IPS DF 6.9 (cell line): ENCODE measurements at places on chromosomes 7 and 10.

DNA sequence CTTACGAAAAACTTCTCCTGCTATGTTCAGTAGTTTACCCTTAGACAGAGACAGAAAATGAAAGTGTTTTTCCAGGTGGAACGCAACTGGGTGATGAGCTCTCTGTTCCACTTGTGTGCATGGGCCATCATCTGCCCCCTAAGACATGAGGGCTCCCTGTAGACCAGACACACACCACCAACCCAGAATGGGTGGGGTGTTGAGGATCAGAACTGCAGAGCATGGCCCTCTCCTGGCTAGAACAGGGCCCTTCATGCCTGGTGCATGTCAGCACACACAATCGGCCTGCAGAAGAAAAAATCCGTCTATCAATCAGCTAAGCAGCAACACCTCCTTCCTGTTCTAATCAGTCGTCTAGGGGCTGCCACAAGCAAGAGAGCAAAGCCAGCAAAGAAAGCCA is 186.2 kb upstream of the INHBA start:
- no peak for DNase-seq

DNA sequence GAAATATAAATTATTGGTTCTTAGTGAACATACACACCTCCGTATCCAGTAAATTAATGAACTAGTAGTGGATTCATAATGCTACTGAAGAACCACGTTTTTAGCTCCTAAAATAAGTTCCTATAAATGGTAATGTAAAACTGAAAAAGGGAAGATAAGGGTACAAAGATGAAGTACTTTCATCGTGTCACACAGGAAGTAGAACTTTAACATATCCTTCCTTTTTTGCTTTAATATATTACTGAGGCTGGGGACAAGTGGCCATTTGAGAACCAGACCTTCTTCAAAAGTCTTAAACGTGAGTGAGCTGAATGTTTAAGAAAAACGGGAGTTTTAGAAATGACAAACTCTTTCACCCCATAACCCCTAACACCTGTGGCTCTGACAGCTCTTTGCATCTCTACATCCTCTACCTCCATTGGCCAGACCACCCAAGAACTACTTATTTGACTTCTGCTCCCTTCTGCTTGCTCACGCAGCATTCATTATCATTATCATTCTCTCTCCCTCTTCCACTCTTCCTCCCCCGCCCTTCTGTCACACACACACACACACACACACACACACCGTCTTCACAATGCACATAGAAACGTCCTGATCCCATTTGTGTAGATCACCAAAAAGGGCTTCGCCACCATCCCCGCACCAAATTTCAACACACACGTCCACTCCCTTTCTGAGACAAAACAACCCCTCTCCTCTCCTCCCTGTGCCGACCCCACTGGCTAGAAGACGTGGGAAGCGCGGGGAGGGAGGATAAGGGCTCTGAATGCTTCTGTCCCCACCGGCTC is 677 bp downstream of the SKAP2 start:
- DNase-seq: no peak

DNA sequence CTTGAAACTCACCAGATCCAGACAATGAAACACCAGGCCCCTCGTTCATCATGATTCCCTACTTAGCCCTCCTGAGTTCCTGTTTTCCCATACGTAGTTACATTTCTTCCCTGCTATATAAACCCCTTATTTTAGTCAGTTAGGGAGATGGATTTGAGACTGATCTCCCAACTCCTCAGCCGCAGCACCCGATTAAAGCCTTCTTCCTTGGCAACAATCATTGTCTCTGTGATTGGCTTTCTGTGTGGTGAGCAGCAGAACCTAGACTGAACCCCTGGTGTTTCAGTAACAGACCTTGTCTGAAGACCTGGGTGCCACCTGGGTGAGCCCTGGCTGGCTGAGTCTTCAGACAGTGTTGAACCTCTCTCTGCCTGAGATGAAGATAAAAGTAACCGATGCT is 118.0 kb downstream of the OAT start:
- DNase-seq: no peak

- DNase-seq: no peak
Measured at GRCh38 chr7:127976056-127976737, 55.0 kb downstream of the LRRC4 start.

DNA sequence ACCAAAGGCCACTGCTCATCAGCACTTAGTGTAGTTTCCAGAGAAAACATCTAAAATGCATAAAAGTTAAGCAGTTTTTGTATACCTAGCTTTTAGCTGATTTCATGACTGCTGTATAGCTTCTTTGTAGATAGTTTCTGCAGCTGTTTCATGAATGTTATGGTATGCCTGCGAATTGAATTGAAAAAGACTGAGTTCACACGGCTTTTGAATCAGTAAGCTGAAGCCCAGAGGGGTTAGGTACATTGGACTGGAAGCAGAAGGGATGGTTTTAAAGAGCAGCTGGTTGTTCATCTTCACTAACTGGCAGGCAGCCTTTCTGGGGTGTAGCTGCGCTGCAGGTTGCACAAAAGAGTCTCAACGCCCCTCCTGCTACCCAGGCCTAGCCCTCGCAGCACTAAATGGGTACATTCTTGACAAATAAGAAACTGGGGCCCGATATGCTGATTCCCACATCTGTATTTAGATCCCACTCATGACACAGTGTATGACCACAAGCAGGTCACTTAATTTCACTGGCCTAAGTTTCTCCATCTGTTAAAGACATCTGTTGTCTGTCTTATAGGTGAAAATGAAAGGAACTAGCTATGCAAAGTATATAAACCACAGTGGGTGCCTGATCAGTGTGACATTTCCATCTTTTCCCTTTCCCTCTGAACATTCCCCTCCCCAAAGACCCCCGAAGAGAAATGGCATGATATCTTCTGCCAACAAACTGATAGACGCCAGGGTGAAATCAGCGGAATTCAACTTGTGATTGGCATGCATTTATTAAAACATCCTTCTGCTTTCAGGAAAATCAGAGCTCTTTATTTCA is 85.9 kb upstream of the AGBL3 start:
- DNase-seq: no peak

GRCh38 chr7:157477550-157478212 is 140.9 kb downstream of the DNAJB6 start:
- no peak for DNase-seq

DNA sequence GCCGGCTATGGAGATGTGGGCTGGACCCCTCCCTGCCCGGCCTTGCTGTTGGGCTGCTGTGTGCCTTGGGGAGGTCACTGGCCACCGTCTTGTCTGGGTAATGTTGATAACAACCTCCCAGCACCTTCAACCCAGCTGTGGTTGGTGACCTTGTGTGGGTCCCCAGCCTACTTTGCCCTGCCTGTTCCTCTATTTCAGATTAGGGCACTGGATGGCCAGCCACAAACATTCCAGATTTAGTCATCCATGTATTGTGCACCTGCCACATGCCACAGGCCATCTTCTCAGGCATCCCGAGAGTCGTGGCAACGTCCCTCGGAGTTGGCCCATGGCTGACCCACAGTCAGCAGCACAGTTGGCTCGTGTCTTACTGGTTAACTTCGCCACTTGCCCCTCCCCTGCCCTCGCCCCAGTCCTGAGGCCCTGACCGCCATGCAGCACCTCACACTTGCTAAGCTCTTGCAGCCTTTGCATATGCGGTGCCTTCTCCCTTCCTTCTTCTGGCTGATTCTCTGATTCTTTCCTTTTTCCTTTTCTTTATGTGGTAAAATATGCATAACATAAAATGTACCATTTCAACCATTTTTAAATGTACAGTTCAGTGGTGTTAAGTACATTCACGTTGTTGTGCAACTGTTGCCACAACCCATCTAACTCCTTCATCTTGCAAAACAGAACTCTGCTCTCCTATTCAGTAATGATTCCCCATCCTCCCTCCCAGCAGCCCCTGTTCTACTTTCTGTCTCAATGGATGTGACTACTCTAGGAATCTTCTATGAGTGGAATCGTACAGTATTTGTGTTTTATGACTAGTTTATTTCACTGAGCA is 60.6 kb downstream of the PRF1 start:
- no peak for DNase-seq

- DNase-seq: no peak
Measured at GRCh38 chr7:129968592-129969383, 16.0 kb upstream of the UBE2H start.
